Tibial artery (tissue), 4 donors: ENCODE measurements at places on chromosomes 12 and 14.

DNA sequence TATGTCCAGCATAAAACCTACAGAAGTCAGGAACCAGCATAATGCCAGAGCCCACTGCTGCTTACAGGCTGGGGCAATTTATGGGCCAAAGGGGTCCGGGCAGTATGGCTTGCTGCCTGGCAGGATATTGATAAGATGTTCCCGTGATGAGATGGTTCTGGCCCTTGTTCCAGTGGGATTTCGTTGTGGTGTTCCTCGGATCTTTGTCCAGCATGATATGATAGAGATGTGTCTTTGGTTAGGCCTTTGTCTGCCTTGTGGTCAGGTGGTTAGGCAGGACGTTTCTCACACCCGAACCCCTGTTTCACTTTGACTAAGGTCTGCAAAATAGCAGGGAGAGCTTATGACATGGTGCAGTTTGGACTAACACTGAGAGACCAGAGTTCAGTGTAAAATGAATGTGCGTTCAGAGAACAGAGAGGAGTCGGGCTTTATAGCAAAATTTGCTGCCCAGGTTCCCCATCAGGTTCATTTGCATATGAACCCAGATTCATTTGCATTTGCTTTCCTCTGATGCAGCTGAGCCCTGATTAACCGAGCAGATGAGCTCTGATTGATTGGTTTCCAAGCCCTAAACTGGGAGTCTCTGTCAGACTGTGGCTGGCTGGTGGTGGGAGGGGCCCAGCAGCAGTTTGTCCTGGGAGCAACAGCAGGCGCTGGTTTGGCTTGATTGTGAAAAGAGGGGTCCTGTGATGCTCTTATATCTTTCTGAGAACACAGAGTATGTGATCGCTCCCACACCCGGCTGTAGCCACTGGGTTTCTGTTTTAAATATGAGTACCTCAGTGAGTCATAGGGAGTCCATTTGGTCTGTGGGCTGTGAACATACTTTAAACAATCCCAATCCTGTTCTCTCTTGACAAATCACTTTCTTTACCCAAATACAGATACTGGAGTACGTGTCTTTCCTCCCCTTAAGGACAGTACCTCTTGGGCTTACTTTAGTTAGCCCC, 156.3 kb upstream of the PZP start:
- no peak for DNase-seq

GRCh38 chr14:64476438-64476837, 11.1 kb downstream of the AKAP5 start:
- no peak for DNase-seq

DNA sequence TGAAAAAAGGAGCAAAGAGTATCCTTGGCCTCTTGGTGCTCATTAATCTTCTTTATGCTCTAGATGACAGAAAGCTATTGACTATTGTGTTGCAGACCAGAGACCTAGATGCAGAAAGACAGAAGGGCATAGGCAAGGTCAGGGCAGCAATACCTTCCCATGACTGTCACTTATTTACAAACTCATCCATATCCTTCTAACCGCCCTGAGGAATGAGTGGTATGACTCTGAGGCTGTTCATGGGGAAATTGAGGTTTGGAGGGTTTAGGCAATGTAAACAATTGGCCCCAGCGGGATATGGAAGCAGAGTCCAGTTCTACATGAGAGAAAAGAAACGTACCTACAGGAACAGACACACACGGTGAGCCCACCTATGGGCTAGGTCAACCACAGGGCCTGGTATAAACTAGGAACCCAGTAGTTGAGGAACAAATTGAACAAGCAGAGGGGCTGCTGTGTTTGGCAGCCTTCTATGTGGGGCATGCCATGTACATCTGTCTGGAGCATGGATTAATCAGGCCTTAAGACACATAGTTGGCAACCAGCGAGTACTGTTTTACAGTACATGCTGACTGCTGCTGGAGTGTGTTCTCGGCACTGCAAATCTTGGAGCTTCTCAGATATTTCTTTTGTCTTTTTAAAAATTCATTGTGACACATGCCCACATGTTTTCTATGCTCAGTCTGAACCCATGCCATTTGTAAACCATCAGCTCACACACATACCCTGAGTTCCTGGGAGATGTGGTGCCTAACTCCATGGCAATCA, 159.7 kb upstream of the NTF3 start:
- no peak for DNase-seq

- DNase-seq = no peak
Observed at GRCh38 chr14:57346741-57347140, 43.6 kb upstream of the NAA30 start.

GRCh38 chr14:100612986-100613385, 25.8 kb upstream of the BEGAIN start:
- no peak for DNase-seq

DNA sequence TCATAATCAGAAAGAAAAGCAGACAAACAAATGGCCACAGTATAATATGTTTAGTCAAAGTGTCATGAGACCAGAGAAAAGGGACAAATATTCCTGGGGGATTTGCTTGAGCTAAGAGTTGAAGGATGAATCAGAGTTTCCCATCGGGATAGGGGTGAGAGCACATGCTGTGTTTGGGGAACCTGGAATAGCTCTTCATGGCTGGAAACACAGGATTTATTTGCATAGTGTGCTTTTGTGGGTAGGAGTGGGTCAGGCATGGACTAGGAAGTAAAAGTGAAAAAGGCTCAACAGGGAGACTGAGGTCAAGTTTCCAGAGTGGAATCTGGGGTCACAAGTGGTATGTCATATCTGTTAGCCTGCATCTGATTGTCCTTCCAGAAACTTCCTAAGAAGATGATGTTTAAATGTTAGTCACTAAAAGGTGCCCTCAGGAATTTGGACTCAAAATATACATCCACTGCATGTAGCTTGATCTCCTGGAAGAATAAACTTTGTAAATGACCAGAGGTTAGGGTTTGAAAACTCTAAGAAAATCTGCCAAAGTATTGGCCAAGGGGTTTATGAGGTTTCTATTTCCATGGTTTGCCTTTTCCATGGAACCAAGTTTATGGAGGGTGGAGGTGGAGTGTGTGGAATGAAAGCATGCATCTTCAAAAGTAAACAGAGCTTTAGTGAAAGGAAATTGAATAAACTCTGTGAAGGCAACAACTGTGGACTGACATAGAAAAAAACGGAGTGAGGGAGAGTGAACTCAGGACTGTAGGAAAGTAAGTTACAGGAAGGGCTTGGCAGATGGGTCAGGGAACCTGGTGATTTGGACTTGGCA, 344.6 kb downstream of the C12orf75 start:
- no peak for DNase-seq

DNA sequence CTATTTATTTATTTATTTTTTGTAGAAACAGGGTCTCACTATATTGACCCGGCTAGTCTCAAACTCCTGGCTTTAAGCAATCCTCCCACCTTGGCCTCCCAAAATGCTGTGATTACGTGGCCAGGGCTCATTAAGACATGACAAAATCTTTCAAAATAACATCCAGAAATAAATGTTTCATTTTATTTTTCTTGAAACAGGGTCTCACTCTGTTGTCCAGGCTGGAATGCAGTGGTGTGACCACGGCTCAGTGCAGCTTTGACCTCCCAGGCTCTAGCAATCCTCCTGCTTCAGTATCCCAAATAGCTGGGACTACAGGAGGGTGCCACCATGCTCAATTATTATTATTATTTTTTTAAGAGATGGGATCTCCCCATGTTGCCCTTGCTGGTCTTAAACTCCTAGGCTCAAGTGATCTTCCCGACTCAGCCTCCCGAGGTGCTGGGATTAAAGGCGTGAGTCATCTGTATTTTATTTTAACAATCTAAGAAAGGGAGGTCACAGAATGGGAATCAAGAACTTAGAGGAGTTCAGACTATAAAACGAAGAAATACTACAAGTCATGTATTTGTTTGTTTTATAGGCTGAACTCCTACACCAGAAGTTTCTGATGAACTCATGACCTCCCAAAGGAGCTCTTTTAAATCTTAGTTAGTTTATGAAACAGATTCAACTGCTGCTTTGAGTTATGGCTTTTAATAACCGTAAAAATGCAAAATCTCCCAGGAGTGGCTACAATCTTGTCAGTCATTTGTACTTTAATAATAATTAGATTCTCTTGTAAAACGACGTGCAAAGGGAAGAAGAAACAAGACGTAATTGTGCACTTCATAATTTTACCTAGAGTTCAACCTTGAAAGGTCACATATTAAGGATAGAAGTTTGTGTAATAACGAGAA, 2.1 kb upstream of the TMEM263 start:
- no peak for DNase-seq

- DNase-seq = no peak
Observed at GRCh38 chr12:105078712-105079570, 5.3 kb downstream of the ALDH1L2 start.

GRCh38 chr14:73272393-73272792, 35.1 kb downstream of the PAPLN start:
- no peak for DNase-seq

GRCh38 chr12:110281549-110282299, 677 bp downstream of the ATP2A2 start:
- peak; percentile 76 for DNase-seq

DNA sequence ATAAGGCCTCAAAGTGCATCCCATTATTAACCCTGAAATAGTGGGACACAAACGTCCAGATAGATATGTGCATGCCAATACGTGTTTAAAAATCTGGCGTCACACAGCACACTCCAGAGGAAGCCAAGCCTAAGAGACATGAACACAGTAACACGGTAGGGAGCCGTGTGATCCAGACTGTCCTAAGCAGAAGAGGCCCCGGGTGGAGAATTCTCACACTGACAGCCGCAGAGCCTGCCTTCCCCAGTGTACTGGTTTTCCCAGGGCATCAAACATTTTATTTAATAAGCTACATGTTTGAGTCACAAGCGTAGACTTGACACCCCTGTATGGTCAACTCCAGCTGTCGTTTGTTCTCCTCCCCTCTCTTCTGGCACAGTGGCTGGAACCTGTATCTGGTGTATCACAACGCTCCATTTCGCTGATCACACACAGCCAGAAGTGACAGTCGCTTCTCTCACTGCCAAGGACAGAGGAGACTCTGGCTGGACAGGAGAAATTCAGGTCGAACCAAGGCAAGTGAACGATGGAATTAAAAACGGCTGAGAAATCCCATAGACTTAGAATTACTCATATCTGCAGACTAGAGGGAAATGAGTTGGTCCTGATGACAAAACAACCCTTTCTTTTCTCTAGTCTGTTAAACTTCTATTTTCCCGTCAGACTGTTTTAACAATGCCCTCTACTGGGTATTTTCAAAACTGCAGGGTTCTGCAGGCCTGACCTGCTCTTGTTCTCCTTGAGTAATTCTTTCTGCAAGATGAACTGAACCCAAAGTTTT, 359.9 kb downstream of the RGS6 start:
- DNase-seq = no peak

DNA sequence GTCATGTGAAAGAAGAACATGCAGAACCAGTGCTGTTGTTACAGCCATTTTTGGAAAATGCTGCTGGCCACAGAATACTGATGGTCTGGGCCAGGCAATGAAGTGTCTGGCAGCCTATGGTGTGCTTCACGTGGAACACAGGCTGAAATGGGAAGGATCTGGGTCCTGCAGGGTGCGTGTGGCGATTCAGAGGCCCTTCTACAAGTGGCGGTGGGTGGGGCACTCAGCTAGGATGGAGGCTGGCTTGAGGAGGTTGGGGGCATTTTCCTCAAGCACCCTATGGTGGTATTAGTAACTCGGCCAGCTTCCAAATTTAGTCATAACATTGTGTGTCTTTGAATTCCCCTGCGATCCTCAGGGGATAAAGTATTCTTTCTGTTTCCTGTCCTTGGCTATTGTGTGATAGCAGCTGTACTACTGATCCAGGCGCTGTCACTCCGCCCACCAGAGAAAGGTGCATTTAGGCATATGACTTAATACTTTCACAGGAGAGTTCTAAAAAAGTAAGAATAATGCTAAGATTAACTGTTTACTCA, 9.2 kb upstream of the RAD52 start:
- DNase-seq = no peak

GRCh38 chr12:112381406-112381882, 787 bp downstream of the HECTD4 start:
- peak; percentile 68 for DNase-seq

DNA sequence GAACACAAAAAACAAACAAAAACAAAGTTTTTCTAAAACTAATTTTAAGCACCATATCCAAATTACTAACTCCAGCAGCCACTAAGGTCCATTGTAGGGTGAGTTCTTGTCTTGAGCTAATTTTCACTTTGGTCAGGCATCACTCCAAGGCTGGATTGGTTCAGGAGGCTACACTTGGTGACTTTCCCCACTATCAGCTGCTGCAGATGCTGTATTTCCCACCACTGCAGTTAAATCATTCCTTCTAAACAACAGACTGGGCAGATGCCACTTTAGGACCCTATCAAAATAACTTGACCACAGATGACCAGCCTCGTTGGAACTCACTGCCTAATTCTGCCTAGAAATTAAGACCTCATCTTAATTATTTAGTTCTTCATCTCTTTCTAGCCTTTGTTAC, 140.5 kb downstream of the SLC16A7 start:
- DNase-seq = no peak

DNA sequence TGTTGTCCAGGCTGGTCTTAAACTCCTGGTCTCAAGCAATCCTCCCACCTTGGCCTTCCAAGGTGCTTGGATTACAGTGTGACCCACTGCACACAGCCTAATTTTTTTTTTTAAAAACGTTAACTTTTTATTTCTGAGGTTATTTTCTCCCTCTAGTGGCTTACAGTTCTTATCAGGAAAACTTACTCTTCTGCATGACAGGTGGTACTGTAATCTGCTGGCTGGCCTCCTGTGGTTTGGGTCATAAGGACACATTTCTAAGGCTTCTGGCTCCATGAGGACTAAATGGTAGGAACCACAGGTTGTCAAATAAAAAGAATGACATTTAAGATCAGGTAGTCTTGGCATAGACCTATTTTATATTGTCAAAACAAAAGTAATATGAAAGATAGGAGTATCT, 7.7 kb upstream of the NCKAP1L start:
- no peak for DNase-seq

DNA sequence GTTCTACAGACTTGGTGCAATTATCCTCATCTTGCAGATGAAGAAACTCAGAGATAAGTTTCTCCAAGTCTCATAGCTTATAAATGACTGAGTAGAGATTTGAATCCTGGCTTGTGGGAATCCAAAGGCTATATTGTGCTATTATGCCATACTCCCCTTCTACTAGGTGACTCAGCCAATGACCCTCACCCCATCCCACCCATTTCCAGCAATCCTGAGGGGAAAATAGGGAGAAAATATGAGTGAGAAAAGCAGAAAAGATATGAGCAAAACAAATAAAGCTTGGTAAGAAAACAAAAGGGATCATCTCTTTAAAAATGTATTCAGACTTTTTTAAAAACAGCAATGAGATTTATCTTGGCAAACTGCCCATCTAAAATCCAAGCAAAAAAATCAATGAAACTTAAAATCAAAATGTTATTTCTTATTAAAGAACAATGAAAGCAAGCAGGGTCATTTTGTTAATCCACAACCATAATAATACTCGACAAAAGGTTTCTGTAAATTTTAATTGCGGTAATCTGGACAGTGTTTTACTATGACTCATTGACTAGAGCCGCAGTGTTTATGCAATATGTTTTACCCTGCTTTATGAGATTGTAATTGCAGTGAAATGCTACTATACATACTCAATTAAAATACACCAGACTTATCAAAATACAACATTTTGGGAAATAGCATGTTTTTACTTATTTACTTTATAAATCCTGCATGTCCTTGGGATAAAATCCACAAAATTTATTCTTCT, 13.1 kb upstream of the LGR5 start:
- DNase-seq = no peak

GRCh38 chr14:50954811-50955372, 10.6 kb upstream of the PYGL start:
- DNase-seq = no peak

- no peak for DNase-seq
Observed at GRCh38 chr12:93080452-93080851, 151.4 kb upstream of the EEA1 start.
